EL (cell line): ENCODE measurements at places on chromosomes 2 and 18.

- no peak for DNase-seq
Measured at GRCh38 chr18:78133729-78134128, 845.9 kb upstream of the SALL3 start.

GRCh38 chr2:80896576-80896975, 592.0 kb upstream of the LRRTM1 start:
- no peak for DNase-seq

DNA sequence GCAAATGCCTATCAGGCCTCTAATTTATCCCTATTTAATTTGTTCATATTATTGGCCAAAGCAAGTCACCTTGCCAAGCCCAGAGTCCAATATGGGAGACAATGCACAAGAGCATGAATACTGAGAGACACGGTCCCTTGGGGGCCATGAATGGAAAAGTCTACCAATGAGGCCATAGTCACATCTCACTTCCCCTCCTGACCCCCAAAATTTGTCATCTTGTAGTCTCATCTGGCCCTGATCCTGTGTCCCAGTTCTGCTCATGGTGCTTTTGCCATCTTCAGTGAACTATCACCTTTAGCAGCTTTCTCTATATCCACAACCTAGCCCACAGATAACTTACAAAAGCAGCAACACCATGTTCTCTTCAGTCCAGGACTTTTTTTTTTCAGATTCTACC, 302.7 kb upstream of the MGAT5 start:
- DNase-seq, result no peak

DNA sequence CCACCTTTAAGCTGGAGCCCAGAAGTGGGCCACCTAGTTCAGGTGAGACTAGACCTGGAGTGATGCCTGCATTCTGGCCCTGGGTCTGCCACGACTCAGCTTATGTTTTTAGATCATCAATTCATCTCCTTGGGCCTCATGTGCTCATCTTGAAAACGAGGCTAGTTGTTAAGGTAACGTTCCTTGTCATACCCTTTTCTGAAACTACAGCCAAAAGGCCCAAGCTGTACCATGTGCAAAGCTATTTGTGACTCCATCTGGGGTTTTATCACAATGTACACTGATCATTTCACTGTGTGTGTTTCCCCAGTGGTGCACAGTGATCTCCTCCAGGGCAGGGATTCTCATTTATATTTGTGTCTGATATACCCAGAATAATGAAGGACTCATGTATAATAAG, 138.4 kb upstream of the COPS8 start:
- DNase-seq, result no peak

DNA sequence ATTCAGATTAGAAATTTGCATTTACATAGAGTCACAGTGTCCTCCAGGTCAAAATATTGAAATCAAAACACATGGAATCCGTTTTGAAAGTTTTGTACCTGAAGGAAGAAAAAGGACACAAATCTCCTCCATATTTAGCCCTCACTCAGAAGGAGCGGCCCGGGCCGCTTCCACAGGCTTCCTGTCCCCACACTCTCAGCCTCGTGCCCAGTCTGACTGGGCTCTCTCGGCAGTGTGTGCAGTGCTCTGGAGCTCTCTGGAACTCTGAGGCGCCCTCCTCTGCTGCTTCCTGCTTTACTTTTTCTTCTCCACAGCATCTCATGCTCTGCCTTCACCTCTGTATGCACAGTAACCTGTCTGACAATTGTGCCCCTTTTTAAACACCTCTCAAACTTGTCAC, 22.2 kb upstream of the ZFP36L2 start:
- DNase-seq, result no peak
